Activated CD4-positive, alpha-beta T cell treated with anti-CD3 and anti-CD28 coated beads, Interleukin-2, amount 50 U/mL, for 48 hours (primary cell): ENCODE measurements at places on chromosomes 2 and 18.

DNA sequence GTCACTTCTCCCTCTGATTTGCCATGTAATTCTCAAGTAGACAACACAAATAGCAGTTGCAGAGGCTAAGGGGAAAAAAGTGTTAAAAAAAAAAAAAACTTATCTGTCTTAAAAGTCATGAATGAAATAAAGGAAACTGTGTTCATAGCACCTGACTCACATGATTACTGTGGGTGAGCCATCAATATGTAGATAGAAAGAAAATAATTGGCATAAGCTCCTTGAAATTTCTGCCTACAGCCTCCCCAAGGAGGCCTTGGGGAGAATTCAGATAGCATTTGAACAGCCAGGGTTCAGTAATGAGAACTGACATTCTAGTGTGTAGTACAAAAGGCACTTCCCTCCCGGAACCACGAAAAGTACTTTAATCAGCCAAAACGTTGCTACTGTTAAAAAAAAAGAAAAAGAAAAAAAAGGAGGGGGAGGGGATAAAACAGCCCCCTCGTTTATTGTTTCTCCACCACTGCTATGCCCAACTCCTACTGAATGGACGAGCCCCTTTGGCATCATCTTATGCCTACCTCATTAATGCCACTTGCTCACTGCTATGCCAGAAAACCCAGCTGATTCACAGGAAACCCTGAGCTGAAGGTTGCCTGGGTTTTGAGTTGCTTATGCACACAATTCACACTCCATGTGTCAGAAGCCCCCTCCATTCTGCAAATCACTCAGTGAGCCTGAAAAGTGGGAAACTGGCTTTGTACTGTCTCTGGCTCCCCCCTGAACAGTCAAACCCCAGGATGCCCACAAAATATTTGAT lies 65.5 kb upstream of the KLF7 start:
- no peak for DNase-seq

DNA sequence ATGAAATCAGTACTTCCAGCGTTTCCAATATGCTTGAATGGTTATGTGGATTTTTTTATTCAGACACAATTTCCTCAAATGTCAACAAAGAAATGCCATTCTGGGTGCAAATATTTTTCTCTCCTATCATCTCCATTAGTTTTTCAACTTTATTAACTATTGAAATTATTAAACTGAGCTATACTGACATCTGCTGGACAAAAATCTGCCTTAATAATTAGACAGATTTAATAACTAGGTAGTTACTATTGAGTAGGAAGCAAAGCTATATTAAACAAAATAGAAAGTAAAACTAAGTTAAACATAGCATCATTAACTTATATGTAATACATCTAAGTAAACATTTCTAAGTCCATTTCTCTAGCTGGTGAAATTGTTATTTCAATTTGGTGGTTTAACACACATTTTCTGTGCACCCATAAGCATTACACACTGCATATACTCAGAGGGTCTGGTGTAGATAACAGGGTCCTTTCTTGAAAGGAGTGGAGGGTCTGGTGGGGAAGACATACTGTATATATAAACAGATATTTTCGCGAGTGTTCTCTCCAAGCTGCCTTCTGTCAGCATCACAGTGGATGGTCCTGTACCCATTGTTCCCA lies 77.0 kb downstream of the LANCL1 start:
- no peak for DNase-seq

DNA sequence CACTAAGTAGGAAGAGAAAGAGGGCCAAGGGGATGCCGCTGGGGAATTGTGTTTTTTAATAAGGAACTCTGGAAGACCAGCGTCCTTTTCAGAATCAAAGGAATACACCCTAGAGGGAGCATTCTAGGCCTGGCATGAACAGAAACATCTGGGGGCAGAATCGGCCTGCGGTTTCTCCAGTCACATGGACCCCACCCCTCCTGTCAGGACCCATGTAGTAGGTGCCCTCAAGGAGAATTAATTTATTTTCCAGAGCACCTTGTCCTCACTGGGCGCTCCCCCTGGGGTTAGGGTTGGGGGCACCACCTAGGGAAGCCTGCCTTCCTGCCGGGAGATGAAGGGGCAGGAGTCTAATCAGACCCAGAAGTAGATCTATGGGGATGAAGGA lies 44.2 kb downstream of the TMEM37 start:
- no peak for DNase-seq

- DNase-seq, result no peak
These were observed 965.2 kb upstream of the FANCL start for GRCh38 chr2:59206361-59206760.

GRCh38 chr2:70956141-70956540 lies 20.4 kb downstream of the ATP6V1B1 start:
- no peak for DNase-seq

GRCh38 chr2:61707984-61708852 lies 145.6 kb downstream of the FAM161A start:
- no peak for DNase-seq

- no peak for DNase-seq
These were observed 43.4 kb downstream of the DSC3 start for GRCh38 chr18:30999186-30999585.

- DNase-seq, result no peak
These were observed 24.7 kb upstream of the ANKRD62 start for GRCh38 chr18:12068950-12069320.

DNA sequence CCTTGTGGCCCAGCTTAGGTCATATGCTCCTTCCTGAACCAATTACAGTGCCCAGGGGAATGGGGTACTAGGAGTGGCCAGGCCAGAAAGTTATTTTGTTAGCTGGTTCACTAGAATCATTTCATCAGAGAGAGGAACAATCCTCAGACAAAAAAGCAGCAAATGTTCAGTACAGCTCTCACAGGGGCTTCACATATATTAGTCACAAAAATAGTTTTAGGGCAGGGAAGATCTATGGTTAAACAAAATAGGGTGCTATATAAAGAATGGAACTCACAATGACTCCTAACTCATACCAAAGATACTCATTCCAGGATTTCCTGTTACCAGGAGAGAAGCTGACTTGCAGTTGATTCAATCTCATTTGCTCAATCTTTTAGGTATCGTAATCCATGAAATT lies 71.0 kb downstream of the CWC22 start:
- no peak for DNase-seq

DNA sequence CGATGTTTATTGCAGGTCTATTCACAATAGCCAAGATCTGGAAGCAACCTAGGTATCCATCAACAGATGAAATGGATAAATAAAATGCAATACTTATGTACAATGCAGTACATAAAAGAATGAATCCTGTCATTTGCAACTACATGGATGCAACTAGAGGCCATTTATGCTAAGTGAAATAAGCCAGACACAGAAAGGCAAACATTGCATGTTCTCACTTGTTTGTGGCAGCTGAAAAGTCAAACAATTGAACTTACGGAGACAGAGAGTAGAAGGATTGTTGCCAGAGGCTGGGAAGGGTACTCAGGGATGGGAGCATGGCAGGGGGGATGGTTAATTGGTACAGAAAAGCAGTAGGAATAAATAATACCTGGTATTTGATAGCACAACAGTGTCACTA lies 563.9 kb downstream of the TMX3 start:
- no peak for DNase-seq

GRCh38 chr2:128986026-128986715 lies 667.5 kb upstream of the HS6ST1 start:
- no peak for DNase-seq
